ENCODE measurements at places on chromosomes 7 and 10.

DNA sequence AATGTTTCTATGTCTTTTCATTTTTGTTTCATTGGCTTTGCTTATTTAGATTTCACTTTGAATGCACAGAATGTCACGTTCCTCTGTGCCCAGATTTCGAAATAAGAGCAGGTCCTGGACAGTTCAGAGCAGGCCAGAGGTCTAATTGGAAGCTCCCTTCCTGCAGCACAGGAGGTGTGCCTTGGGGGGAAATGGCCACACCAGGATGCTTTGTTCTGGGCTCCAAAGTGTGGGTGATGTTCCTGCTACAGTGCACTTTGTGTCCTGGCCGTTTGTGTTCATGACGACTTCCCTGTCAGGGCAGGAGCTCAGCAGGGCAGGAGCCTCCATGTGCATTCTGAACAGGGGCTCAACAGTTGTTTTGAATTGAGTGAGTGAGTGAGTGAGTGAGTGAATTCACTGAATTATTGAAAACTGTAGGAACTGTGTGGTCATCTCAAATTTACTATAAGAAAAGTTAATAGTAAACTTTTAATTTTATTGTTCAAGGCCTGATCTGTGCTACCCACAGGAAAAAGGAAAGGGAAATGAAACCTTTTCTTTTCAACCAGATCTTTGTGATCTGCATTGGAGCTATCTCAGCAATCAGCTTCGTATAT lies 109.5 kb upstream of the GJD4 start:
- DNase-seq, result peak; percentile 15

DNA sequence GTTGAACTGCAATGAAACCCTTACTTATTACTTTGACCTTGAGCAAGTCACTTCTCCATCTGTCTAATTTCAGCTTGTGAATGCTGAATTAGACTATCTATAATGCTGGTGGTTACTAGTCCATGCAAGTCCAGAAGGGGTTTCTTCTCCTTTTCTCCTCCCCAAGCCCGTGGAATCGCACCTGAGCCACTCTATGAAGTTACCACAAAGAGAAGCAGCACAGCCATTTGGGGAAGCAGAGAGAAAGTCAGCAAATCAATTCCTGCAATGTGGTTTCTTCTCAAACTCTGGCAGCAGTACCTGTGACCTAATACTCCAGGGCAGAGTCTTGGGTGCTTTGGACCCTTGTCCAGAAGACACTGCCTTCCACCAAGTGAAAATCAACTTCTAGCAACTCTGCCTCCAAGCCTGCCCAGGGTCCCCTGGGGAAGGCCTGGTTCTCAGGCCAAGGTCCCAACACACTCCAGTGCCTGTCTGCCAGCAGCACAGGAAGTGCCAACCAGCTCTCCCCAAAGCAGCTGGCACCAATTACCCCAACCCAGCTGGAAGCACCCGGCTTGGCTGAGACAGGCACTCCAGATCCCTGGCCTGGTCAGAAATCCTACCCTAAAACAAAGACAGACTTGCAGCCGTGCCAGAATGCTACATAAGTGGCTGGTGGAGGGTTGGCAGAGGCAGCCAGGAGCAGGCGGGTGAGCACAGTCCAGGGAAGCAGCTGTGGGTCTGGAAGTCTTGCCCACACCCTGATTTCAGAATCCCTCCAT lies 200.3 kb downstream of the LSM5 start:
- no peak for DNase-seq

DNA sequence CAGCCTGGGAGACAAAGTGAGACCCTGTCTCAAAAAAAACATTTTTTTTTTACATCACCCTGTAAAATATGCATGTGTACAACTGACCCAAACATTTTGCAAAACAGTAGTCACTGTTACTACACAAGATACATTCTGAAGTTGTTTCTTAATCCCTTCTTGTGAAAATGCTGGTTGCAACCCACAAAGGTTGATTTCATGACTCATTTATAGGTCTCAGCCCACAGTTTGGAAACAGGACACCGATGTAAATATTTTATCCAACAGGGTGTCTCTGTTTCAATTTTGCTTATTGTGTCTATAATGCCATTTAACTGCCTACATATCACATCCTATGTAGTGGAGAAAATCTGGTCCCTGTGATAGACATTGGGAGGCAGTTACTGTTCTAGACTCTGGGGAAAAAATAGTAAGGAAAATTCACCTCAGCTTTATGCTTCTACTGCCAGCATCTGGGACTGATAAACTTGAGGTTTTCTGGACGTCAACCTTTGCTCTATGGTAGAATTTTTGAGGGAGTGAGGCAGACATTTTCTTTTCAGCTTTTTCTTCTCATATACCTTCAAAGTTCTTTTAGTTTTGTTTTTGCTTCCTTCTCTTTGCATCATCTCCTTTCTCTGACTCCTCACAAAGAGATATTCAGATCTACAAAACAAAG lies 1.6 kb upstream of the RAB19 start:
- DNase-seq, result no peak

DNA sequence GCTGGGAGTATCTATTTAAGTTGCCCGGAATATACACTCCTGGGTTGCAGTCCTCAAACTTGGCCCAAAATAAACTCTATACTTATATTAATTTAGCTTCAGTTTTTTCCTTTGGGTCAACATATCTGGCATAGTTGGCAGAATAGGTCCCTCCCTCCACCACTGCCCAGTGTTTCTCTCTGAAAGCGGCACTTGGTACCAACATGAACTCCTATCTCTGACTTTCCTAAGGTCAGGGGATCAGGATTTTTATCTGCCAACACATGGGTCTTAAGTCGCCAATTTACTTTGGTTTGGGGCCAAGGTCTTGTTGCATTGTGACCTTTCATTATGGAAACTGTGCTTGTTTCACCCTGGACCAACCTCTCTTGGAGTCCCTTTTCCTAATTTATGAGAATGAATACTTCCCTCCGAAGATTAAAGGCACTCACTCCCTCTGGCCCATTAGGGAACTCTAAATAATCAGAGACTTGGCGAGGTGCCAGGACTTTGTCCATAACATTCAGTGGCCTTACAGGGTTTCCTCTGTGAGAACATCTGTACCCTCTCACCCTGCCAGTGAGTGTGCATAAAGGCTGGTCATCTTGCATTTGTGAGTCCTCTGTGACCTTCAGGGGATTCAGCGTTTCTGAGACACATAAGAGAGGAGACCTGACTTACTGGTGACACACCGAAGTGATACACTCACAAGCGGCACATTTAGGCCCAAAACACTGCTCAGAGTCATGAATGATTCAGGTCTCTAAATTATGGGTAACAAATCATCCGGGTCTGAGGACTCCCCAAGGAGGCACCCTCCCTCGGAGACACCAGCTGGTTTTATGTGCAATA lies 19.7 kb upstream of the FKBP9 start:
- peak; percentile 68 for DNase-seq

GRCh38 chr10:15558136-15558535 lies 161.6 kb downstream of the ITGA8 start:
- DNase-seq, result no peak

DNA sequence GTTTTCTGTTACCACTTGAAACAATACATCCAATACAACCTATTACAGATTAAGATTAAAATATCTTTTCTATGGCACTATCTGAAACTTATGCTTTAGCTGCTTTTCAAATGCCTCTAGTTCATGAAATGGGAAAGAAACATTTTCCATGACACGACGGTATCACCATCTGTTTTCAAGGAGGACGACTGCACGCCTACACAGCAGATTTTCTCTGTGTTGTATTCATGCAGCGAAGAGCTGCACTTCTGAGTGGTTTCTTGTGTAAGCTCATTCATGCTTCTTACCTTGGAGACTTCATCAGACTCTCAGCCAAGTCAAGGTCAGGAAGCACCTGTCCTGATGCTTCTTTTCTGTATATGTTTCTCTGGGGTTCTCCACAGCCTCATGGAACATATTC lies 179.2 kb downstream of the DYNC1I1 start:
- no peak for DNase-seq

DNA sequence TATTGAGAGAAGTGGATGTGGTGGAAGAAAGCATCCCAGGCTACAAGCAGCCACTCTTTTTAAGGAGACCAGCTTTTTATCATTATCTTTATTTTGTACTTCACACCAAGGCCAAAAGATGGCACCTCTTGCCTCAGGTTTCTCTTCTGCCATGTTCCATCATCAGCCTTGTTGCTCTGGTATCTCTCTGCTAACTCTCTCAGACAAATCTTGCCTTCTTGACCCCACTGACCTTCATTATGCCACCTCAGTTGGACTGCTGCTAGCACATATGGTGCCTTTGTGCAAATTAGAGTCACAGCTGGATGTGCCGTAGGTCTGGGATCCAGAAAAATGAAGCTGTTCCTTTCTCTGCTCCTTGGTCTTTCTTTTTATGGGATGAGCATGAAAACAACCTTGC lies 47.1 kb upstream of the DYNC1I1 start:
- DNase-seq, result no peak

DNA sequence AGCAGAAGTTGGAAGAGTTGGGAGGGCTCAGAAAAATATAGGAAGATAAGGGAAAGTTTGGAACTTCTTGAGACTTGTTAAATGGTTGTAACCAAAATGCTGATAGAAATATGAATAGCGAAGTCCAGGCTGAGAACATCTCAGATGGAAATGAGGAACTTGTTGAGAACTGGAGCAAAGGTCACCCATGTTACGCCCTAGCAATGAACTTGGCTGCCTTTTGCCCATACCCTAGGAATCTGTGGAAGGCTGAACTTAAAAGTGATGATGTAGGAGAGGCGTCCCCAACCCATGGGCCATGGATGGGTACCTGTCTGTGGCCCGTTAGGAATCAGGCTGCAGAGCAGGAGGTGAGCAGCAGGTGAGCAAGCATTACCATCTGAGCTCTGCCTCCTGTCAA lies 347.8 kb downstream of the ARL4A start:
- no peak for DNase-seq

- no peak for DNase-seq
These were observed 255.3 kb downstream of the INHBA start for GRCh38 chr7:41447450-41448042.

GRCh38 chr10:59719374-59719773 lies 9.7 kb upstream of the SLC16A9 start:
- no peak for DNase-seq
